ENCODE measurements at places on chromosomes 12 and 14.

GRCh38 chr12:53726946-53727309, 324 bp downstream of the CALCOCO1 start:
- no peak for DNase-seq

DNA sequence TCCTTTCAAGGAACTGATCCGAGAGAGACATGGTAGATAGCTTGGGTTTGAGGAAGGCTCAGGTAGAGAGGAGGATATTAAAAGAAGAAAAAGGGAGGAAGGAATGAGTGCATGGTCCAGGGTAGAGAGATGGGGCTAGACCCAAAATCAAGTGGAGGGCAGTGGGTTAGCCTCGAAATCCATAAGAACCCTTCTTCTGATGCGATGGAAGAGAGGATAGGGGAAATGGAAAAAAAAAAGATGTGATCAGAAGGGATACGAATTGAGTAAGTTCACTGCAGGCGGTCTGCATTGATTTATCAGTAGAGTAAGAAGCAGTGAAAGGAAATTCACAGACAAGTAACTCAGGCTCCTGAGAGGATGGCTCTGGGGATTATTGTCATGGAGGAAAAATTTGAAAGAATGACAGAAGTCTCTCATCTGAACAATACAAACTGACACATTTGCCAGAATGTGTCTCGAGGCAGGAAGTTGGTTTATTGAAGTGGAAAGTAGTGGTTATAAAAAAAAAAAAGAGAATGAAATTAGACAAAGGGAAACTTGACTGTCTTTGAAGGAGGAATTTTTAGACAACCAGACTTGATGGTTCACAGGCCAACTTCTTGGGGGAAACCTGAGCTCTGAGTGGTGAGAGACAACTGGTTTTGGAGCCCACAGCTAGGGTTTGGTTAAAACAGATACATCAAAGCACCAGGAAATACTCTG, 10.2 kb downstream of the PPFIBP1 start:
- no peak for DNase-seq

DNA sequence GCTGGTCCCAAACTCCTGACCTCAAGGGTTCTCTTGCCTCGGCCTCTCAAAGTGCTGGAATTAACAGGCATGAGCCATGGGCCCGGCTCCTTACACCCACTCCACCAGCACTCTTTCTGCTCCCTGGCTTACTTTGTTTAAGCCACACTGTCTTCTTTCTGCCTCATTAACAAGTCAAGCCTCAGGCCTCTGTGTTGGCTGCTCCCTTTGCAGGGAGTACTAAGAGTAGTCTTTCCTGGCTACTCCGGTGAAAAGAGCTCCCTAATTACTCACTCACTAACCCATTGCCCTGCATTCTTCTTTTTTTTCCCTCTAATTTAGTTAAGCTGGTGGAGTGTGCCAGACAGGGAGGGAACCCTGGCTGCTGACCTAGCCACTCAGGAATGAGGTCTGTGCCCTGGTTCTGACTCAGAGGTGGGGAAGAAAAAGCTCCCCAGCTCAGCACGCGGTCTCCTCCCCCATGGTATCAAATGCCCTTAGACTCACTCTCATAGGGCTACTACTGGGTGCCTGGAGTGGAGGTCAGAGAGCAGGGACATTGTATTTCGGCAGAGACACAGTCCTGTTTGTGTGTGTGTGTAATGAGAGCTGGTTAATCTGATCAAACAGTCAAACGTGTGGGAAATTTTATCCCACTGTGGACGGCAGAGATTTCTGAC, 19.8 kb downstream of the GALNT6 start:
- DNase-seq, result no peak

GRCh38 chr12:81639196-81639595, 120.0 kb downstream of the PPFIA2 start:
- DNase-seq, result no peak

- no peak for DNase-seq
Observed at GRCh38 chr14:22221508-22221907, 367.5 kb downstream of the DAD1 start.

DNA sequence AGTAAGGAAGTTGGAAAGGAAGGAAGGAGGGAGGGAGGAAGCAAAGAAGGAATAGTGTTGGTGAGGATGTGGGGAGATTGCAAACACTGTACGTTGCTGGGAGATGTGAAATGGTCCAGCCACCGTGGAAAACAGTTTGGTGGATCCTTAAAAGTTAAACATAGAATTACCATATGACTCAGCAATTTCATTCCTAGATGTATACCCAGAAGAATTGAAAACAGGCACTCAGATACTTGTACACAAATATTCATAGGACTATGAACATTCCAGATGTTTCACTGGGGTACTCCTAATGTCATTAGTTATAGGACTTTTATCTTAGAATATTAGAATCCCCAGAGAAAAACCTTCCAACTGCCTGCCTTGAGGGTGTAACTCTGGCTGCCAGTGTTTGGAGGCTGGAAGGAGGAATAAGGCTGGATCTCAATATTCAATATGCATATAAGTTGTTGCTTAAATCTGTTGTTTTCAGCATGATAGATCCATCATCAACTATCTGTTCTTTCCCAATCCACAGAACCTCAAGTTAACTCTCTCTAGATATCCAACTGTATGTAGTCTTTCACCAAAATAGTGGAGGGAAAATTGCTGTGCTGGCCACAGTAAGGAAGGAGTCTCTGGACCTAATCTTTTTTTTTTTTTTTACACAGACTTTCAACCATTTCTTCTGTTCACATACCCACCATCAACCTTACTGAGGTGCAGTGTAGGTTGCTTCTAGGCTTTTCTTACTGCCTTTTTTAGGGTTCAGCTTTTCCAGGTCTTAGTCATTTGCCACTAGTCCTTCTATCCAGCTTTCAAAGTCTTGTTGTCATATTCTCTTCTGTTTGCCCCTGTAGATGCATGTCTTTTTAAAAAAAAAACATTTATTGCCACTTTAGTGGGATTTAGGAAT, 94.5 kb downstream of the DNAI7 start:
- DNase-seq, result no peak

DNA sequence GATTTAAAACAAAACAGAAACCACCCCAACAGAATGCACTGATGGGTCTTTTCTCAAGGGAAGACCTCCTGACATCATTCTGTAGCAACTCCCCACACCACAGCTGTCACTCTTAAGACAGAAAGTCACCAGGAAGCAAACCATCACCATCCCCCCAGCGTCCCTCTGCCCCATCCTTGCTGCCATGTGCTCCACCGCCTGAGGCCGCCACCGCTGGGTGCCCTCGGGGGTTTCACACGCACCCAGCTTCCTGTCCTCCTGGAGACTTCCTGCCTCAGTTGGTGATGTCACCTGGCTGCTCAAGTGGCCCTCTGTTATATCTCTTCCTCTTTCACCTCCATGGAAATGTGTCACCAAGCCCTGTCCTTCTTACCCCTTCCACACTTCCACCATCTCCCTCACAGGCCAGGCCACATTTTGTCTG, 71.4 kb upstream of the GPR68 start:
- DNase-seq, result peak; percentile 64

DNA sequence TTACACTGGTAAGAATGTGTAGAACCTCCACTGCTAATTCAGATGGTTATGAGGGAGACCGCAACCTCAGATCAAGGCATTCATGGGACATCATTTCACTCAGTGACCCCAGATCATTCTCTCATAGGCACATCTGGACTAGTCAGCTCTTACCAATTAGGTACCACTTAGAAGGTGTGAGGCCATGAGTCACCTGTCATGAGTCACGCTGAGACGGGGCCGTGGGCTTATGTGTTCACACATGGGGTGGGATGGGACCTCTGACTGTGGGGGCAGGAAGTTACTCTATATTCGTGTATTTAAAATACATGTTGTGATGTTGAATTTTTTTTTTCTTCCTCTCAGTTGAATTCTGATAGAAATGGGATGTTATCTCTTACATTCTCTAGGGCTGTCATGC, 55.9 kb downstream of the CCDC92 start:
- DNase-seq, result peak; percentile 36

DNA sequence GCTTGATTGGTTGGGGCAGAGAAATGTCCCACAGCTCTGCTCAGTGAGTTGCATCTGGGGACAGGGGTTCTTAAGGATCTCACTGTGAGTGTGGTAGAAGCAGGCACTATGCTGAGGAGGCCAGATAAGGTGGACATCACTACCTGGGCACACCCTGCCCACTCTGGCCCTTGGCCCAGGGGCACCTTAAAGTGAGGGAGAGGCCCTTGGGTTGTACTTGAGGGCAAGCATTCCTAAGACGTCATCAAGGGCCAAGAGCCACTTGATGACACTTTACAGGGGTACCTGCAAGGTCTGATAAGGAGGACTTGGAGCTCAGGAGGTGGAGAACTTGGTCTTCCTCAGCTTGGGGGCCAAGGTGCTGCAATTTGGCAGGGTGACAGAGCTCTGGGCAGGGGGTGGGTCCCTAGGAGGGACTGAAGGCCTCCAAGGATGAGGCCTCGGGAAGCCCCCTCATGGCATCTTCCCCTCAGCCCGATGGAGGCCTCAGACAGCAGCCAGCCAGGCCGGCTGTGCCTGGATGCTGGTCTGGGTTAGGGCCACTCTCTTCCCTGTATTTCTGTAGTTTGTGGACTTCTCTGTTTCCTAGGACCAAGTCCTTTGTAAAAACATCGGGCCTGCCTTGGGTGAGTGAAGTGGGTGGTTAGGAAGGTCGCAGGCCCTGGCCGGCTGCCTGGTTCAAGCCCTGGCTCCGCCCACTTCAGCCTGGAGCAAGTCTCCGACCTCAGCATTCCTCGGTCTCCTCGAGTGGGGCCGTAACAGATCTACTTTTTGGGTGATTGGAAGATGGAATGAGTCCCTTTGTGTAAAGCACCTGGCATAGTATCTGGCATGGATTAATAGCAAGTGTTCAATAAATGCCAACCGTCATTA, 24.8 kb downstream of the GPR68 start:
- no peak for DNase-seq

DNA sequence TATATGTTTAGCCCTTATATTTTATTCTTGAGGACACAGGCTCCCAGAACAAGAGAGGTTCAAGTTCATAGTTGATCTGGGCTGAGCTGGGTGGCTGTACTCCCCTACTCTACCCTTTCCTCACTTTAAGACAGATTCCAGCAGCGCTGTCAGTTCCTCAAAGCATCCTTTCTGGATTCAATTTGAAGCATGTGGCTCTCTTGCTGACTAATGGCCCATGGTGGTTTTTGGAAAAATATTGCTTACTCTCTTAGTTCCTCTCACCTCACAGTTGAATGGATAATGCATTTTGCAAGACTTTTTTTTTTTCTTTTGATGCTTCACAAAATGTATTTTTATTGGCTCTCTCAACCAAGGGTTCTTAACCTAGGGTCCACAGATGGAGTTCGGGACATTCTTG, 4.1 kb downstream of the PELI2 start:
- DNase-seq, result no peak

DNA sequence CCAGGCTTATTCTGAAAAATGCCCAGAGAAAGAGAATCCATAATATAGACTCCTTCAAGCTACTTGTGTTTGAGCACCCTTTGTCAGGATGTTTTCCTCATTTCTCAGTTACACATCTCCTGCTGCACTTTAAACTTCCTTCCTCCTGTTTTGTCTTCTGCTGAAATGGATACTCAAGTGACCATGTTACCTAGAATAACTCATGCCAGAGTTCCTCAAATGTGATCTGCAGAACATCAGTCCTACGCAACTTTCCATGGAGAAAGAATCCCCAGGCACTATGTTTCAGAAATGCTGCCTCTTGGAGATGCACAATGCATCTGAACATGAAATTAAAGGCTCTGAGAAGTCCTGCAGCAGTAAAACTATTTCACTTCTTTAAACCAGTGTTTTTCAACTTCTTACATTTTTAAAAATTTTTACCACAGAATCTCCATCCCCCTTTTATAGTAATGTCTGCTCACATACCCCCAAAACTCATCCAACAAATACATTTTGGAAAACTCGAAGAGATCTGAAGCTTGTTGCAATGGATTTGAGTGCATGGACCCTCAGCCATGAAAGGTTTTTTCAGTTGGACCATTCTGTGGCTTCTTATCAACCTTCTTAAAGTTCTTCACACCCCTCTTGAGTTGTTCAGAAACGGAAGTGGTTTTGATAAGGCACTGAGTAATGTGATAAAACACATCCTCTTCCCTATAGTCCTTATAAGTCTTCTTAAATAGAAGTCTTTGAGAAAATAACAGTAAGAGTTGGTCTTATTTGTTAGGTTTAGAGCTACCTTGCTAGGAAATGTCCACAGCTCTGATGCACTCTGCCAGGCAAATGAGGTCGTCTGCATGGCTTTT, 84.5 kb upstream of the KCNA1 start:
- no peak for DNase-seq
